NCI-H2171 (cell line): ENCODE measurements at places on chromosomes 7 and 10.

DNA sequence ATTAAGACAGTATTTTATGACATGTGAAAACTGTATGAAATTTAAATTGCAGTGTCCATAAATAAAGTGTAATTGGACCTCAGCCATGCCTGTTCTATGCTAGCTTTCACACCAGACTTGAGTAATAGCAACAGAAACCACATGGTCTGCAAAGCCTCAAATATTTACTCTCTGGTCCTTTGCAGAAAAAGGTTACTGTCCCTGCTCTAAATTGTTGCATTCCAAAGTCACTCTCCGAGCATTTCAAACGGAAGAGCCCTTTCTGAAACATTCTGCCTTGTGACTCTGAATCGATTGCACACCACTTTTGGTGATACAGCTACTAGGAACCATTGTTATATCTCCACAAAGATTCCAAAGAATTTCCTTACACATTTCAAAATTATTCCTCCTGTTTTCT is 81.0 kb upstream of the STK17A start:
- DNase-seq, result no peak

DNA sequence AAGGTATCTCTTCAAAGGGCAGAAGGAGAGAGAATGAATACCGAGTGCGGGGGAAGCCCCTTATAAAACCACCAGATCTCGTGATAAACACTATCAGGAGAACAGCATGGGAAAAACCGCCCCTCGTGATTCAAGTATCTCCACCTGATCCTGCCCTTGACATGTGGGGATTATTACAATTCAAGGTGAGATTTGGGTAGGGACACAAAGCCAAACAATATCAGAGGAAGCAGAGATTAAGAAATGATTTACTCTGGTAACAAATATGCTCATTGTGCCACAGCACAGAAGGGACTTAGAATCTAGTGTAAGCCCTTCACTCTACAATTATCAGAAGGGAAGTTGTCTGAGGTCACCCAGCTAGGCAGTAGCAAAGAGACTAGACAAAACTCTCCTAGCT is 40.1 kb upstream of the ZNRF2 start:
- no peak for DNase-seq

DNA sequence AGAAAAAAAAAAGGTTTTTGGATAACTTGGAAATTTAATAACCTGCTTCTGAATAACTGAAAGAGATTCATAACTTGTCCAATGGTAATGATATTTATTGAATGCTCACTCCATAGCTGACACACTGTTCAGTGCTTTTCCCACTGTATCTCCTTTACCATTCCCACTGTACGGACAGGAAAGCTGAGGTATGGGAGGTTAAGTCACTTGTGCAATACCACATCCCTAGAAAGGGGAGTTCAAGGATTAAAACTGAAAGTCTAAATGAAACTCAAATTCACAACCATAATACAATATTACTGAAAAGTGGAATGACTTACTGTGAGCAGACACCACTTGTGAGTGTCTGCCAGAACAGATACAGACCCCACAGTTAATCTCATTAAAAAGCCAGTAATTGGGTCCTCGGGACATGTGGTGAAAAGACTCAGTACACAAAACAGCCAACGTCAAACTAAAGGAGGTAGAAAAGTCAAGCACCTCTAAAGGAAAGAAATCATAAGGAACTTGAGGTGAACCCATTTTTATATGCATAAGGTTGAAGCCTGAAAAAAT is 13.8 kb upstream of the RHOBTB1 start:
- no peak for DNase-seq

GRCh38 chr7:4074994-4075393 is 607.1 kb upstream of the FOXK1 start:
- DNase-seq, result no peak

DNA sequence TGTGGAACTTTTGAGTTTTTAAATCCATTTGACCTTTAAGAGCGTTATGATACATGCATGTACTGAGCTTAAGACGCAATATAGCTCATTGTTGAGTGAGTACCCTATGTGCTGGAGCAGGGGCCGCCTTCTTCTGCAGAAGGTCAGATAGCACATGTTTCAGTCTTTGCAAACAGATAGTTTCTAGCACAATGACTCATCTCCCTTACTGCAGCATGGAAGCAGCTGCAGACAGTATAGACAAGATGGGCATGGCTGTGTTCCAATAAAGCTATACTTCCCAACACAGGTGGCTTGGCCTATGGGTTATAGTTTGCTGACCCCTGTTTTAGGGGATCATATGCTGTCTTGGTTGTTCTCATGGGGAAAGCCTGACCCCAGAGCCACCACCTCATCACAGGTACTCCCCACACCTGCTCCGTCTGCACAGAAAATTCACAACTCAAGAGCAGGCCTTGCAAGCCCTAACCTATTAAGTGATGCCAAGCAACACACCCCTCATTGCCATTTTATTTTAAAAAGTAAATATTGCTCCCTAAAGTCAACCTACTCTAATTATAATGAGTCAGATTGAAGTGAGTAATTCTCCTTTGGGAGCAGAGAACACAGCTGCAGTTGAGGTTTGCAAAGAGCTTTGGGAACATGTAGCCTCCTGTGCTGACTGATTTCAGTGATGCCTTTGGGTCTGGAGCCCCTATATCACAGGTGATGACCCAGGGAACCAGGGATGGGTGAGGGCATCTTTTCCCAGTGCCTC is 330.1 kb downstream of the PAXIP1 start:
- no peak for DNase-seq

DNA sequence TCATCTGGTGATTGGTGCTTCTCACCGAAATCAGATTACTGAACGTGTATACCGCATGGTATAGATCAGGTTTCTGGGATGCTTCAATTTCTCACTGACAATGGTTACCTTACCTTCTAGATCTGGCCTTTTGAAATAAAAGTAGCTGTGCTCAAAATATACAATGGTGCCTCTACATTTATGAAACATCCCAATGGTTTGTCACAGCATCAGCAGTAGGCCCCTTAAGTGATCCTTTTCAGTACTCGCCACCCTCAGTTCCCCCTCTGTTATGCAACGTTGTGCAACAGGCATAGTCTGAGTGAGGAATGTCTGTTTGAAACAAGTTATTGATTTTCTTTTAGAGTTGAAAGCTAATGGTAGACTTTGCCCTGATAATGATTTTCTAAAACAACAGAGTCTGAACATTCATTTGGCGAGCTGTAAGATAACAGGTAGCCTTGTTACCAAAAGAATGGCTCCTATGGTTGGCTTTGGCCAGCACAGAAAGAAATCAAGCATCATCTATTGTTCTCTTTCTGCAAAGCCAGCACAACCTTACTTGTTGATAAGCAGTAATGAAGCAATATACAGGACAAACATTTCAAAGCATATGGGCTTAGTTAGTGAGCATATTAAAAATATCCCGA is 693.9 kb downstream of the PARD3 start:
- no peak for DNase-seq

GRCh38 chr7:68015122-68015977 is 1018.7 kb downstream of the TYW1 start:
- no peak for DNase-seq

DNA sequence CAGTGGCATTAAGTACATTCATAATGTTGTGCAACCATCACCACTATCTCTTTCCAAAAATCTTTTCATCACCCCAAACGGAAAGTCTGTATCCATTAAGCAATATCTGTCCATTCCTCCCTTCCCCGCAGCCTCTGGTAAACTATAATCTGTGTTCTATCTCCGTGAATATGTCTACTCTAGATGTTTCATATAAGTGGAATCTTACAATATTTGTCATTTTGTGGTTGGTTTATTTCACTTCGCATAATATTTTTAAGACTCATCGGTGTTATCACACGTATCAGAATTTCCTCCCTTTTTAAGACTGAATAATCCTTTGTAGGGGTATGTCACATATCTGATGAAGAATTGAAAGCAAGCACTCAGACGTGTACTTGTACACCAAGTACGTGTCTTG is 86.0 kb upstream of the FGFR2 start:
- no peak for DNase-seq

DNA sequence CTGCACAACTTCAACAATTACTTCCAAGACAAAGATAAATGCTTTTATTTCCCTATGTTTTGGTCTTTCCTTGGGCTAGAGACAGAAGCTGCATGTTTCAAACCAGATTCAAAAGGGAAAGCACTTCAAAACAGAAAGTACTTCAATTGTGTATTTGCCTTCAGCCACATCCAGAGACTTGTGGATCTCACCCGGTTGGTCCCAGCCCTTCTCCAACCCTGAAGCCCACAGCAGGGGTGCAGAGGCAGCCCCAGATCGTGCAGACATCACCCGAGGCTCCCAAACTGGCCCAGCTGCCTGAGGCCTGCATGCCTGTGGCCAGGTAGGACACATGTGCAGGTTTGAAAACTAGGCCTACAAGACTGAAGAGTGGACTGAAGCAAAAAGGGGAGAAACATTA is 80.8 kb downstream of the ALOX5 start:
- no peak for DNase-seq

- no peak for DNase-seq
These were observed 735 bp downstream of the ZNF394 start for GRCh38 chr7:99499371-99499720.

DNA sequence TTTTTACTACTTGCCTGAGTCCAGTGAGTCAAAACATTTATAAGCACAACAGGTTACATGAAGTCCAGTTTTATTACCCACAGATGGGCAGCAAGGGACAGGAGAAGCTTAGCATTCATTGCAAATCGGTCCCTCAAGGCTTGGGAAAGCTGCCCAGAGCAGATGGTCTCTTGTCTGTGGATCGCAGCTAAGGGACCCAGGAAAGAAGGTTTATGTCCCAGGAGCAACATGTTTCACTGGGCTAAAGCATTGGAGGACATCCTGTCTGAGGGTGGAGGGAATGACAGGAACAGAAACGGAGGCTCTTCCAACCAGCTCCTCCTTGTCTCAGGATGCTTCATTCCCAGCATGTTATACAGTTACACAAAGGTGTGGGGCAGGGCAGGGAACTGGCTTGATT is 39.3 kb downstream of the TRIM24 start:
- DNase-seq, result no peak

GRCh38 chr7:44622342-44623151 is 16.1 kb downstream of the OGDH start:
- no peak for DNase-seq

DNA sequence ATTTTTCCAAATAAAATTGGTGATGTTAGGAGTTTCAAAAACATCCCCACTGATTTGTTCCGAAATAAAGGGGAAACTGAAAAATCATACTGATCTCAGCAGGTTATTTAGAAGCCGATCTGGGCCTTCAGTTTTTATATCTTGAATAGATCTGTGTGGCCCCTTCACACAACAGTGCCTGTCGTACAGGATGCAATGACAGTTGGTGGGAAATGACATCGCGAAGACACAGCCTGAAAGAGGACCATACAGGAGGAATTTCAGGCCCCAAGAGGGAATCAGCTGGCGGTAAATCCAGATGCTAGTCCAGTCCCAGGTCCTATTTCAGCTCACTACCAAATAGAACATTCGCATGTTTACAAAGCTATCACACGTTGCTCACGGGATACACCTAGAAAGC is 3.0 kb downstream of the H2BK1 start:
- no peak for DNase-seq

DNA sequence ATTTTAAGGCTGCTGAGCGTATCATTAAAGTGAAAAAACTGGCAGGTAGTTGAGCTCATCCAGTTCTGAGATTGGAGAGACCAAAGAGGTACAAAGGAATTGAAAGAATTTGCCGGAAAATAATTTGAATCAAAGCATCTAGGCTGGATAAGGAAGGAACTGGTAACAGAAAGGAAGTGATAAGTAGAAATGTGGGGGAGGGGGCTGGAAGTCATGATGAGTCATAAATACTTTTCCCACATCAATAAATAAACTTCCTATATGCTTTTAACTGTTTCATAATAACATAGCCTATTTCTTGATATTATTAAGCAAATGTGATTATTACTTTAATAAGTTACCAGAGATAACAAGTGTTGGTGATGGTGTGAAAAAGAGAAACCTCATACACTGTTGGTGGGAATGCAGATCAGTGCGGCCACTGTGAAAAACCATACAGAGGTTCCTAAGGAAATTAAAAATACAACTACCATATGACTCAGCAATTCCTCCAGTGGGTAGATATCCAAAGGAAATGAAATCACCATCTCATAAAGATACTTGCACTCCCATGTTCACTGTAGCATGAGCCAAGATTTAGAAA is 27.0 kb downstream of the ZNF438 start:
- no peak for DNase-seq

- no peak for DNase-seq
These were observed 95.0 kb downstream of the WDFY4 start for GRCh38 chr10:48779546-48780152.

DNA sequence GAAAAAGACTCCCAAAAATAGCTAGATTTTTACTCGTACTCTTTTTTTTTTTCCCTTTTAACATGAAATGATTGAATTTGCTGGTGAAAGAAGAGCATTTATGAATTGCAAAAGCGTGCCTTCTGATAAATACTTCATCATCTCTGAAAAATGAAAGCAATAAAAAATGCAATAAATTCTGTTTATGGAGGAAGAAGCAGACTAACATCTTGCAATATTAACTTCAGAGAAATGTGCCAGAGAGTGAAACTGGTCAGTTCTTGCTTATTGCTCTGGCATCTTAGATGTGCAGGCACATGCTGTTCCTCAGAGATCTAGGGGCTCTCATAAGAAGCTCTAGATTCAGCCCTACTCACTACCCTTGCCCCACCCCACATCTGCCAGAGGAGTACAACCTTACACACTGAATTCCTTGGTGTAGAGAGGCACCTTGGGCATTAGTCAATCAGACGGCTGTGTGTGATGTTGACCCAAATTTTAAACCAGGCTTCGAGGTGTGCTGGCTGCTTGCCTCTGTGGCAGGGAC is 891.1 kb upstream of the GHITM start:
- DNase-seq, result no peak

DNA sequence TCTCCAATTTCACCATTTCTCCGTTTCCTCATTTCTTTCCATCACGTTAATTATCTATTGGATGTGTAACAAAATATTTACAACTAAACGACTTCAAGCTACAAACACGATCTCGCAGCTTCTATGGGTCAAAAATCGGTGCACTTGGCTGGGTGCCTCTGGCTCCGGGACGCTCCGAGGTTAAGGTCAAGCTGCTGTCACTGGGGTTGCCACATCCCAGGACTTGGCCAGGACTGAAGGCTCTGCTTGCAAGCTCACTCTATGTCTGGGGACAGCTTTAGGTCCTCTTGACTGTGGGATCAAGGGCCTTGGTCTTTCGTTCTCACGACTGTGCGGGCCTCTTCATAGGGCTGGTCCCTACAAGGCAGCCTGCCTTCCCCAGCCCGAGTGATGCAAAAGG is 159.7 kb downstream of the CCDC3 start:
- DNase-seq, result no peak

DNA sequence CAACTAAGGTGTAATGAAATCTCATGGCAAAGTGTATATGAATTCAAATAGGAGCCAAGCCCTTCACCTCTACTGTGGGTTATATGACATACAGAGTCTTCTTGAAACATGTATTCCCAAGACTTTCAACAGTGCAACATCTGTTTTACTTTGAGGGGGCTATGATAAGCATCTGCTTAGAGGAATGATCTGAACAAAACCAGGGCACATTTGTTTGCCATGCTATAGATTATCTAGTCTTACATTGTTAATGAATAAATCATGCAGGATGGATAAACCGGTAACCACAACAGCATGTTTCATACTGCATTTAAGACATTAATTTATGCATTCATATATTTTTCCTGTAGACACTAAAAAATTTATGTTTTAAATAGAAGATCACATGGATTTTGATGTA is 1021.9 kb downstream of the LRMDA start:
- no peak for DNase-seq

- no peak for DNase-seq
These were observed 110.7 kb downstream of the AKR1D1 start for GRCh38 chr7:138186951-138187351.
